GM19239 (cell line): ENCODE measurements at places on chromosomes 7 and 10.

DNA sequence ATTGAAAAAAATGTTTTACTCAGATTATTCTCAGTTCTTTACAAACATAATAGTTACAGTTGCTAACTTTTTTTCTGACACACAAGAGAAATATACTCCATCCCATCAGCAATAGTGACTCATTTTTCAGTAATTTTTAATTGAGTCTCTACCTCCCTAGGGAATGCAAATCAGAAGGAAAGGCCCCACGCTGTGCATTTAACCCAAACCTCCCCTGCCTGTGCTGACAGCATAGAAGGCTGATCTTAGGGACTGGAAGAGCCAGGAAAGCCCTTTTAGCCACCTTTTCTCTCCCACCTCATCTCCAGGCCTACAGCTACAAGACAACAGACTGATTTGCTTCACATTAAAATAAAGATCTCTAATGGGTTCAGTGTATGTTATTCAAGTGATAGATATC lies 24.7 kb upstream of the PIK3CG start:
- no peak for DNase-seq

GRCh38 chr10:123143162-123143824 lies 4.6 kb upstream of the HMX2 start:
- no peak for DNase-seq

DNA sequence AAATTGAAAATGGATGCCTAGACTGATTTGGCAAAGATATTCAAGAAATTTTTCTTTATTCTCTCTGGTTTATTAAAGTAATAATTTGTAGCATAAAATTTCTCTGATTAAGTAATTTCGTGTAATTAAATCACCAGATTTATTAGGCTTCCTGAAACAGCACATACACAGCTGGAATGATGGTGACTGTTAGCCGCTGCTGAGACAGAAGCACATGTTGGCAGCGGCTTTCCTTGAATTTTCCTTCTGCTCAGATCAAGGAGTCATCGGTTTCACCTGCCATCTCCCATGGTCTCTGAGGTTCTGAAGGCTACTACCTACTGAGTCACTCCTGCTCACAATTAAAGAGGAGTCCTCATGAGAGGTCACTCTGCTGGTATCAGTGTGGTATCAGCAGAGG lies 101.5 kb downstream of the GFRA1 start:
- DNase-seq, result no peak

DNA sequence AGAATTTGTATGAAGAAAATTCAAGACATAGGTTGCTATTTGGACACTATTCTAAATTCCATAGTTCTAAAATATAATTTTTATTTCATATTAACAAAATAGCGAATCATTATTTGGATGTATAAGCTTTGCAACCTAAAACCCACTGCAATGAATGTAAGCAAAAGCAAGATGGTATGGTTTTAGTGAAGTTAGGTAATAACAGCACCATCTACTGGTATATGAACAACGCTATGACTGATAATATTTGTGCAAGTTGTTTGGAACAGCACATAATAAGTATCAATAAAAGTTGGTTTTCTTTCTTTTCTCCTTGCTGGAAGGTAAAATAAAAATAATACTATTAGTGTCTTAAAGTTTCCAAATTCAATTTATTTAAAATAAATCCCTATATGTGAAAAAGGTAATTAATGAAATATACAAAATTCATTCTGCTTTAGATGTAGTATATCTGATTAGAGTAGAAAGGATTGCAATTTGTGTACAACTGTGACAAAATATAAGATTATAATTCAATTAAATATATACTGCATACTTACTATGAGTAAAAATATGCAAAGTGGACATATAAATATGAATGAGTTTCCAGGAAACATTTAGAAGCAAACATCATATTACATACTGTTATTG lies 79.0 kb upstream of the LSM8 start:
- DNase-seq, result no peak

- no peak for DNase-seq
These were observed 740.0 kb downstream of the SUGCT start for GRCh38 chr7:40874756-40875155.

DNA sequence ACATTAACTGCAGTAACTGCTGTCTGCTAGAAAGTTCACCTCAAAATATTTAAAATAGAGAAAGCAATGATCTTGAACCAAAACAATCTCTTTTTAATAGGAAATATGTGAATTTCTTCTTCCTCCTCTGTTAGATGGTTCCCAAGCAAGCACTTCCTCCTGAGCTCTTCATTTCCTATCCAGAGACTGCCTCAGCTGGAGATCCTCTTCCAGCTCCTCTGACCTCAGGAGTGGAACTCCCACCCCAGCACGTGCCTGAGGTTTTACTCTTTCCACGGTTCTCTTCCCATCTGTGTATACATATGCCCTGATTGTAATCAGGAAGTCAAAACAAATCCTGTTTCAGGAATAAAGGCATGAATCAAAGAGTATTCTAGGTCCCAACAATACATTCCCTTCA lies 5.6 kb downstream of the DENND11 start:
- no peak for DNase-seq

- no peak for DNase-seq
These were observed 115.9 kb upstream of the CACUL1 start for GRCh38 chr10:118870467-118871243.

- no peak for DNase-seq
These were observed 27.0 kb upstream of the FAM107B start for GRCh38 chr10:14801723-14802122.

DNA sequence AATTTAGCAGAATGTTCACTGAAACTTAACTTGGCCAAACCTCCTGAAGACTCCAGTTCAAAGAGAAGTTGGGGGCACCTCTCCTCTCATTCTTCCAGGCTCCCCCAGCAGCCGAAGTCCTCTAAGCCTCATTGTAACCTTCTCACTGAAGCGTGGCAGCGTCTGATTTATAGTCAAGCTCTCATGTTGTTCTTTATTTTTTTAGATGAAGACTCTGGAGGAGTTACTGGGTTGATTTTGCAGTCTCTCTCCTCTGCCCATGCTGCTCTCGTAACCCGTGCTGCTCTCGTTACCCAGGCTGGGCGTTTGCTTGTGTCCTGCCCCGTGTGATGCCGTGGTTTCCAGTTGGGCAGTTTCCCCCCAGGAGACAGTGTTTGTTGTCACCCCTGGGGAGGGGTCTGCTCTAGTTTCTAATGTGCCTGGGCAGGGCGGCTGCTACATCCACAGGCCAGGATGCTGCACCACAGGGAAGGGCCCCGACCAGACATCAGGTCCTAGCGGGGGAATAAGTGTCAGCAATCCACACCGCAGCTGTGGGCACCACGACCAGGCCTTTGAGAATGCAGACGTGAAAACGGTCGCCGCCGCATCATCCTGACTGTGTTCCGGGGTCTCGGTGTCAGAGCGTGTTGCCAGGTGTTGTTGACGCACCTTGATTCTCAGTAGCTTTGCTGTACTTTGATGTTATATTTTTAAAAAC lies 65.2 kb downstream of the WDR37 start:
- DNase-seq, result no peak

DNA sequence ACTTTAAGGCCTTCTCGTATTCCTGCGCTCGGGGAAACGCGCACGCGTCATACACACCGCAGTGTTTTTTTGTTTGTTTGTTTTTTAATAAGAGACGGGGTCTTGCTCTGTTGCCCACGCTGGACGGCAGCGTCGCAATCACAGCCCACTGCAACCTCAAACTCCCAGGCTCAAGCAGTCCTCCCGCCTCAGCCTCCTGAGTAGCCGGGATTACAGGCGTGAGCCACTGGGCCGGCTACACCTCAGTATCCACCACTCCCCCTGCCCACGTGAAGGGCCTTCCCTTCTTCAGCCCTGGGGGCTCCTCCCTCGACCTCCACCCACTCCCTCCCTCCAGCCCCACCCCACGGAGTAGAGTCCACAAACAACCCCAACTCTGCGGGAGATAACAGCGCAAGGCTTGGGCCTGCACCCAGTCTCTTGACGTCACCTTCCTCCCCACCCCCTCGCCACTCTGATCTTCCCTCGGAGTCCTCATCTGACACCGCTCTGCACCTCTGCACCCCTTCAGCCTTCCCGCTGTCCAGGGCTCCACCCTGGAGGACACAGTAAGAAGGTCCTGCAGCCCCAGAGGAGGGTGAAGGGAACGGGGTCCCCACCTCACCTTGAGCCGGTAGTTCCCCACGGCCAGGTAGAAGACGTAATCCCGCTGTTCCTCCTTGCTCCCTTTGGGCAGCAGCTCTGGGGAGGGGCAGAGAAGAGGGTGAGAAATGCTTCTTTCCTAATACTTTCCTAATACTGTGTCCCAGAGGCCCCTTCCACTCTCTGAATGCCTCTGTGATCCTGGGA lies 2.8 kb upstream of the CLDN15 start:
- no peak for DNase-seq

- DNase-seq, result no peak
These were observed 50.5 kb upstream of the BMPER start for GRCh38 chr7:33854801-33855350.

GRCh38 chr10:12377658-12378290 lies 28.4 kb downstream of the CAMK1D start:
- DNase-seq, result no peak

DNA sequence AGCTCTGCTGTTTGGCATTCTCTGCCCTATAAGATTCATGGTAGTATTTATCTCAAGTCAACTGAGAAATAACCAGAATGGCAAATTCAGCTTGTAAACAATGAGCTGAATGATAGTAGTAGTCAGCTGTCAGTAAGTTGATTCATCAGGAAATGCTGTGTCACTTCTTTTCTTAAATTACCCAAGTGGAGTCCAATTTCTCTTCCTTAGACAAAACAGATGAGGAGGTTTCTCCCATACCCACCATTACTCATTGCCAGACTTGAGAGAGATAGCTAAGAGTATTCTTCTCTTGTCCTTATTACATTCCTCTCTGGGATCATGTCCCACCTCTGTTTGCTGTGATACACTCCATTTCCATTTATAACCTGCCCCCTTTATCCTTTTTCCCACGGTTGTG lies 159.8 kb upstream of the STEAP1 start:
- no peak for DNase-seq

DNA sequence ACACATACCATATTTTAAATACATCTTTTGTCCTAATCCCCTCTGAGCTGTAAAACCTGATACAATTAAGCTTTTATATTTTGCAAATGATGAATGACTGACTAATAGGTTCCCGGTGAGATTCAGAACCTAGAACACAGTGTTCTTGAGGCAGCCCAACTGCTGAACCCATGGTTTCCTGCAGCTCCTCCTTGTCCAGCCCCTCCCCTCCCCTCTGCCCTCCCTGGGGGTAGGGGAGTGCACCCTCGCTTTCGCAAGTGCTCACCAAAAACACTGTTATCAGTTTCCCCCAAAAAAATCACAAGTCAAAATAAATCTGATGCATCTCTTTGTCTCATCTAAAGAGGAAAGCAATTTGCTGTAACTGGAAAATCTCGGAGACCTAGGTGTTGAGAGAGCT lies 602.8 kb downstream of the KCNMA1 start:
- DNase-seq, result no peak

- DNase-seq, result no peak
These were observed 184.6 kb downstream of the HIBADH start for GRCh38 chr7:27478084-27478483.

GRCh38 chr10:50636618-50637579 lies 13.1 kb upstream of the SGMS1 start:
- DNase-seq, result no peak

- no peak for DNase-seq
These were observed 141.0 kb downstream of the PLXNA4 start for GRCh38 chr7:132435016-132435990.

DNA sequence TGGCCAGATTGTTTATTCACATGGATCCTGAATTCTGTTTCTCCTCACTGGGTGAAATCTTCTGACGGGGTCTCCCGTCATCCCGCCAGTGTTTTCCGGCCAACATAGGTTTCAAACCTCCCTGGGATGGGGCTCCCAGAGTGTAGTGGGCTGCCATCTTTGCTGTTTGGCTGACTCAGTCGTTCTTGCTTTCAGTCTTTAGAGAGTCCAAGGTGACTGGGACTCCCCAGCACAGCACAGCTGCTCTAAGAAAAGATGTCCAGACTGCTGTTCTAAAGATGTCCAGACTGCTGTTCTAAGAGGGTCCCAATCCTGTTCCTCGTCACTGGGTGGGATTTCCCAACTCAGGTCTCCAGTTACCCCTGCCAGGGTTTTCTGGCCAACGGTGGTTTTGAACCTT lies 801.9 kb upstream of the IGFBP3 start:
- no peak for DNase-seq

GRCh38 chr7:2068693-2069471 lies 163.9 kb downstream of the MAD1L1 start:
- no peak for DNase-seq

- DNase-seq, result no peak
These were observed 1.0 kb upstream of the FFAR4 start for GRCh38 chr10:93565446-93565845.

DNA sequence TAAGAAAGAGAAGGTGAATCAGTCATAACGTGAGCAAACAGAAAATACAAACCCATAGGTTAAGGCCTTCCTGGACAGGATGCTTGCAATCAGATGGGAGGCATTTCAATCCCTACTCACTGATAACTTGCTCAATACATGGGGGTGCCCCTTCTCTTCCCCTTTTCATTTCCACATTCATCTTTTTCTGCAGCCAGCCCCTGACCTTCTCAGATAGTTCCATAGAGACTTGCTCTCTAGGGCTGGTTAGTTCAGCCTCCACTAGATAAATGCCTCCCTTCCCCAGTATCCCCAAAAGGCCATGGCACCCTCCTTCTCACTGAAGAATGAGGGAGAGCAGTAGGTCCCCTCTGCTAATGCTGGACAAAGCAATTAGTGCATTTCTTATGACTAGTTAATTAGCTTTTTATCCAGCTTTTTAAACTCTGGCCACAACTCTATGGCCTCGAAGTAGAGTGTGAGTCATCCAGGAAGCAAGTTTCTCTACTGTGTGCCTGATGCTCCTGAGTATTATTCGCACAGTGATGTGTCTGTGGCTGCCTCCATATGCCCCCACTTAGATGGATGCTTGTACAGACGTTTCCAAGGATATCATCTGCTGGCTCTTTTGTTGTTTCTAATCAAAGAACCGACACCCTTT lies 12.7 kb downstream of the CHN2 start:
- no peak for DNase-seq

DNA sequence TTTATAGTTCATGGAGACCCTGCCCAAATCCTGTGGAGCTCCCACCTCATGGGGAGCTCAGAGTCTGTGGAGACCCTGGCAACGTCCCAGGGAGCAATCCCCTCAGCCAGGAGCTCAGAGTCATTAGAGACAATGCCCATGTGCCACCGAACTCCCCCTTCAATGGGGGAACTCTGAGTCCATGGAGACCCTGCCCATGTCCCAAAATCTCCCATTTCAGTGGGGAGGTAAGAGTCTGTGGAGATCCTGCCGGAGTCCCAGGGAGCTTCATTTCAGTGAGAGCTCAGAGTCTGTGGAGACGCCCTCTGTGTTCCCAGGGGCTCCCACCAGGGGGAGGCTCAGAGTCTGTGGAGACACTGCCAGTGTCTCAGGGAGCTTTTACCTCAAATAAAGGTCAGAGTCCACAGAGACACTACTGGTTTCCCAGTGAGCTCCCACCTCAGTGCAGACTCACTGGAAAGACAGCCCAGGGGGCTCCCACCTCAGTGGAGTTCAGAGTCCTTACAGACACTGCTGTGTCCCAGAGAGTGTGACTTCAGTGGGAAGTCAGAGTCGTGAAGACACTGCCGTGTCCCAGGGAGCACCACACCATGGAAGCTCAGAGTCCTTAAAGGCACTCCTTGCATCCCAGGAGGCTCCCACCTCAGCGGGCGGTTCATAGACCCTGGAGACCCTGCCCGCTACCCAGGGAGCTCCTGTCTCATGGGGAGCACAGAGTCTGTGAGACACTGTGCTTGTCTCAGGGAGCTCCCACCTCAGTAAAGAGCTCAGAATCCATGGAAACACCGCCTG lies 5.0 kb downstream of the MYO1G start:
- DNase-seq, result no peak
